ENCODE measurements at places on chromosomes 13 and 19.

- DNase-seq: no peak
These were observed 42.9 kb upstream of the RAP2A start for GRCh38 chr13:97390941-97391600.

DNA sequence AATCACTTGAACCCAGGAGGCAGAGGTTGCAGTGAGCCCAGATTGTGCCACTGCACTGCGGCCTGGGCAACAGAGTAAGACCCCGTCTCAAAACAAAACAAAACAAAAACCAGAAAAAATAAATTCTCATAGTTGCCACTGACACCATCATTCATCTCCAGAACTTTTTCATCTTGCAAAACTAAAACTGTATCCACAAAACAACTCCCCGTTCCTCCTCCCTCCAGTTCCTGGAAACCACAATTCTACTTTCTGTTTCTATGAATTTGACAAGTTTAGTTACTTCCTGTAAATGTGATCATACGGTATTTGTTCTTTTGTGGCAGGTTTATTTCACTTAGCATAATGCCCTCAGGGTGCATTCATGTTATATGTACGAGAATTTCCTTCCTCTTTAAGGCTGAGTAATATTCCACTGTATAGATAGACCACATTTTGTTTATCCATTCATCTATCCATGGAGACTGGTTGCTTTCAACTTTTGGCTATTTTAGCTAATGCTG is 13.2 kb upstream of the ADGRE5 start:
- DNase-seq: no peak

GRCh38 chr13:97225533-97225932 is 3.4 kb downstream of the MBNL2 start:
- no peak for DNase-seq

GRCh38 chr19:1884719-1885334 is 469 bp downstream of the ABHD17A start:
- DNase-seq: no peak

DNA sequence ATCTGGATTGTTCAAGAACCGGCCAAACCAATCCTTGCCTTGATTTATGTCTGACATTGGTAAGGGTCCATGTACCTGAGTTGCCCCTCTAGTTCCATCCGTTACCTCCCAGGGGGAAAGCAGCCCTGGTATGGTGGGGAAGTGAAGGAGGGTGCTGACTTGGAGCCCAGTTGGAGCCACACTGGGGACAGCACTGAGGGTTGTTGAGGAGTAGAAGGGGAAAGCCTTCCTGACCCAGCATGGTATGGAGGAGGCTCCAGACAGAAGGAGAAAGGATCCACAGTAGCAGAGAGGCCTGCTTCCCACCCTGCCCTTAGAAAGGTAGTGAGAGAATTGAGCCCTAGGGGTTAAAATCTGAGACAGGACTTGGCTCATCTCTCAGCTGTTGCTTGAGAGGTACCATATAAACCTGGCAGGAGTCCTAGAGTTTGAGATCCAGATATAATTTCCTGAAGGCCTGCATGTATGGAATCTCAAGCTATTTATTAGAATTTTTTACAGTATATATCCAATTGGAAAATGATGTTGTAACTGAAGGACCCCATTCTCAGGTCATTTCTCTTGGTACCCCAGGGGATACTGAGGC is 16.7 kb upstream of the FCGBP start:
- DNase-seq: no peak

- DNase-seq: no peak
These were observed 406.2 kb downstream of the LIG4 start for GRCh38 chr13:107809125-107809524.

GRCh38 chr19:38252941-38253691 is 3.1 kb downstream of the PPP1R14A start:
- no peak for DNase-seq

GRCh38 chr19:49820125-49820524 is 2.0 kb downstream of the MED25 start:
- DNase-seq: no peak

DNA sequence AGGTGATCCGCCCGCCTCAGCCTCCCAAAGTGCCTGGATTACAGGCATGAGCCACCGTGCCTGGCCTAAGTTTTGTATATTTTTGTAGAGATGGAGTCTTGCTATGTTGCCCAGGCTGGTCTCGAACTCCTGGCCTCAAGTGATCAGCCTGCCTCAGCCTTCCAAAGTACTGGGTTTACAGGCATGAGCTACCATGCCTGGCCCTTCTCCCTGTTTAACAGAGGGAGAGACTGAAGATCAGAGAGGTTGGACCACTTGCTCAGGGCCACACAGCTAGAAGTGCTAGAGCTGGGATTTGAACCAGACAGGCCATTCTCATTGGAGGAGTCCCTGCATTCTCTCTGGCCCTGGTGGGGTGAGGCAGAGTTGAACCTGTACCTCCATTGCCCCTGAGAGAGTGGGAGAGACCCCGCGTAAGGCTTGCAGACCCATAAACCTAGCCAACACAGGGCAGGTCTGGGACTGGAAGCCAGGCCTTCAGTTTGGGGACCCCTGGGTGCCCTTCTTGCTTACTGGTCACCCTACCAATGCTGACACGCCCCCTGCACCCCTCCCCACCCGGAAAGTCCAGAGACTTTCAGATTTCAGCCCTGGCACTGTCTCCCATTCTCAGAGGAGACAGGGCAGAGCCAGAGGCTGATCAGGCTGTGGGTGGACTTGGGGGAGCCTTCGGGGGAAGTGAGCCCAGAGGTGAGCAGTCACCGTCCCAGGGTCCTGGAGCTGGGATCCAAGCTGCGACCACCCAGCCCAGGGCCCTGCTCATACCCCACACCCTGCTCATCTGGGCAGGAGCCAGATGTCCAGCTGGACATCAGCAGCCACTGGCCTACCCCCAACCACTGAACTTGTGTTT is 13.3 kb downstream of the TTYH1 start:
- no peak for DNase-seq

DNA sequence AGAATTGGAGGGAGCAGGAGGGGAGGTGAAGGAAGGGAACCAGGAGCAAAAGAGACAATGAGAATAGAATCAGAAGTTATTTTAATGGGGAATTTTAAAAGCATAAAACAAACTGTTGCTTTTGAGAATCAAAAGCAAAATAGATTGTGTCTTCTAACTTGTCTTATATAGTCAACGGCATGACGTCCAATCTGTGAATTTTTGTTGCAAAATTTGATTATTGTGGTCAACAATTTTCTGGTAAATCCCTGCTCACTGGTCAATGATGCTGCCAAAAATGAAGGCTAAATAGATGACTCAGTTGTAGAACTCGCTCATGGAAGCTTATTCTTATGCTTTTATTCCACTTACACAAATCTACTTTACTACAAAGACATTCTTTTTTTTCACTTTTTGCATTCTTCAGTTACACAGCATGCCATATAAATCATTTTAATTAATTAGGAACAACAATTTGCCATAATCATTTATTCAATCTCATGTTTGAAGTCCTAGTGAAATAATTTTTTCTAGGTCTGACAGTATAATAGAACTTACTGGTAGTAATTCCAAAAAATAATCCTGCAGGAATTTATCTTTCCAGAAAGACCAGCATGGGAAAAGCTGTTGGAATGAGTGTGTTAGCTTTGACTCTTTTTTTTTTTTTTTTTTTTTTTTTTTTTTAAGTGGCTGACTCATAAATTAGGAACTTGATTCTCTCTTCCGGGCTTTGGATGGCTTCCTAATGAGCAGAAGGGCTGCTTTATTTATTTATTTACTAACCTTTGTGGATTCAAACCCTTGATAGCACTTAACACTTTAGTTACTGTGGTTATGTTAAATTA is 256.9 kb downstream of the SPRY2 start:
- peak; percentile 28 for DNase-seq

GRCh38 chr19:56372281-56372680 is 21.1 kb downstream of the ZNF582 start:
- DNase-seq: no peak

DNA sequence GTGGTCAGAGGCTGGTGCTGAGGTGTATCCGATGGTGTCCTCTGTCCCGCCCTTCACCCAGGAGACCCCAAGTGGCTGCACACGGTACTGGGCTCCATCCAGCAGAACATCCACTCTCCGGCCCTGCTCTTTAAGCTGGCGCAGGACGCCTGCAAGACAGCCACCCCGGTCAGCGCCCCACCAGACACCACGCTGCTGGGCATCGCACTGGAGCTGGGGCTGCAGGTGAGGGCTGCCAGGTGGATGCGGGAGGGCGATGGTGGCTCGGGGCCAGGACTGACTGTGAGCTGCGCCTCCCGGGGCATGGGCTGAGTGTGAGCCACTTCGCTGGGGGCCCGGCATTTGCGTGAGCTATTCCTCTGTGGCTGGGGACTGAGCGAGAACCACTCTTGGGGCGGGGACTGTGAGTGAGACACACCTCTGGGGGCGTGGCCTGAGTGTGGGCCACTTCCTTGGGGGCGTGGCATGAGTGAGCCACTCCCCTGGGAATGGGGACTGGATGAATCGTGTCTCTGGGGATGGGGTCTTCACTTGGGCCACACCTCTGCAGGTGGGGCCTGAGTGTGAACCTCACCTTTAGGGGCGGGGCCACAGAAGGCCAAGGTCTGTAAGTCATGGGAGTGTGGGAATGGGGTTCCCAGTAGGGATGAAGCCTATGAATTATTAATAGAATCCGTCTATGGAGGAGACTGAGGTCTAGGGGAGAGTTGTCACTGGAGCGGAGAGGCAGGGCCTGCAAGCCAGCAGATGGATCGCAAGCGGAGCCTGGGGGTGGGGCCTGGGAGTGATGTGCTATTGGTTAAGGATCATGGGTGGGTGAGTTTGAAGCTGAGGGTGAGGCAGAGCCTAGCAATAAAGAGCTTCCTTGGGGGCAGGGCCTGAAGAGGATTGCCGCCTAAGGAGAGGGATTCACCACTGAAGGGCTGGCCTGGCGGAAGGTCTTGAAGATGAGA is 30.5 kb downstream of the ZSWIM4 start:
- DNase-seq: peak; percentile 96

- DNase-seq: no peak
These were observed 25.5 kb downstream of the DCLK1 start for GRCh38 chr13:36105726-36106125.

DNA sequence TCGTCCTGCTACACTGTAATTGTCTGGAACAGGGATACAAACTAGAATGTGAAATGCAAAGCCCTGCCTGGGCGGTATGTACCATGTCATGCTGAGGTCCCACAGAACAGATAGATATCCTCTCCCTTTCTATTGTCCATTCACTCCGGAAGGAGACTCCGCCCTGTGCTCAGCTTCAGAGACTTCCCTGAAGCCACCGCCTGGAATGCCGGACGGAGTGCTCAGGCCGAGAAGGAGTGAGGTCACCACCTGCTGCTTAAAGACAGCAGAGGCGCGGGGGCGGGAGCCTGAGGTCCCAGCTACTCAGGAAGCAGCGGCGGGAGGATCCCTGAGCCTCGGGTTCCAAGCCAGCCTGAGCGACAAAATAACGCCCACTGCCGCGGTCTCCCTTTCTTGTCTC is 890 bp upstream of the ZNF611 start:
- DNase-seq: peak; percentile 97

DNA sequence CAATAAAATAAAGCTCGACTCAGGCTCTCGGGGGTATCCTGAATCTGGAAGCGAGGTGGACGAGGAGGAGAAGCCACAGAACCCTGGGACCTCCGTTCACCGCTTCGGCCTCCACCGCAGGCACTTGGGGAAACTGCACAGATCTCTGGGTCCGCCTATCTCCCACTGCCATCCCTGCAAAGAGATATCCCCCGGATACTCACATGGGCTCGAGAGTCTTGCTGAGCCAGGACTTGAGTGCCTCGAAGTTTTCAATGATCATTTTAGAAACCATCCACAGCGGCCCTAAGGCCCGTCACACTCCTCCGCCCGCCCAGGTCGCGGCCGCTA is 589 bp downstream of the RBM26 start:
- DNase-seq: peak; percentile 44

- DNase-seq: no peak
These were observed 62.9 kb downstream of the LMO7 start for GRCh38 chr13:75699062-75699461.

GRCh38 chr13:59733744-59734143 is 430.0 kb downstream of the DIAPH3 start:
- no peak for DNase-seq

GRCh38 chr13:62767473-62767872 is 1351.8 kb upstream of the PCDH20 start:
- DNase-seq: no peak

DNA sequence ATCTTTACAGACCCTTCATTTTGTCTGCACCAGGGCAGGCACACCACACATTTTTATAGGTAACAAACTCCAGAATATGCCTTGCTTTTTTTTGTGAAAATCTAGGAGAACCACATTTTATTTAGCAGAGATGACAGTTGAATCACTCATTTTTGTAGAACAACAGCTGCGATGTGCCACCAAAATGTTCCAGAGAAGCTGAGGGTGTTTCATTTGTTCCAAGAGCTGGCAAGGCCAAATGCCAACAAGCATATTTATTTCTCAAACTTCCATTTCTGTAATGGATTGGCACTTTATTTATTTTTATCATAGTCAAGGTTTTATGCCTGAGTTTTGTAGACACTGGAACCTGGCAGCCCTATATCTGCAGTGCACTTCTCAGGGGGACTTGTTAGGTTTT is 10.4 kb downstream of the OLFM4 start:
- DNase-seq: no peak

DNA sequence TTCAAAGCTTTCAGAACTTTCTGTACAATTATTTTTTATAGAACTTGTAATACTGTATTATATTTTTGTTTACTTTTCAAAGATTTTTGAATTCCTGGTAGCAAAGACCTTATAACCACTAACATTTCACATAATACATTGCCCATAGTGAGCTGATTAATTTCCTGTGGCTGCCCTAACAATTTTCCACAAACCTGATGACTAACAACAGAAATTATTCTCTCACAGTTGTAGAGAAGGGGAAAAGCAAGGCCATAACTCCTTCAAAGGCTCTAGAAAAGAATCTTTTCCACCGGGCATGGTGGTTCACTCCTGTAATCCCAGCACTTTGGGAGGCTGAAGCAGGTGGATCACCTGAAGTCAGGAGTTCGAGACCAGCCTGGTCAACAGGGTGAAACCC is 19.1 kb downstream of the KLF12 start:
- DNase-seq: no peak

GRCh38 chr13:74158028-74158427 is 23.8 kb upstream of the KLF12 start:
- no peak for DNase-seq

GRCh38 chr19:46773018-46773399 is 15.4 kb downstream of the SLC1A5 start:
- DNase-seq: no peak

DNA sequence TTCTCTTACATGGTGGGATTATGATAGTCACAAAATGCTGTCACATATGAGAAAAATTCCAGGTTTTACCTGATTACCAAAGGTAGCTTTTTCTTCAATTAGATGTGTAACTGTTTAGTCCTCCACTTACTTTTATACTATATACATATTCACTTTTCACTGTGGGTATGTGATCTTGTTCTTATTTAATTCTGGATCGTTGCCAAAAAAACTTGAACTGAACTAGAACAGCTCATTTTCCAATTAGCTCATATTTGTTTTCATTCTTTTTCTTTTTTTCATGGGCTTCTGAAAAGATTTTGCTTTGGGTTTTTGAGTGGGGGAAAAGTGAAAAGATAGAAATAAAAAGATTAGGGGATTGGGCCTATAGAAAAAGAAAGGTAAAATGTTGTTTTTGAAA is 291.9 kb downstream of the NDFIP2 start:
- DNase-seq: no peak
